ENCODE measurements at places on chromosomes 6 and 20. TPM values are rescaled to one million over a fixed set of nuclear protein-coding genes. Genes with fewer than 3 reads are reported as not detected.

- H3K27ac ChIP-seq = no peak overlapping the region
- no peaks in the 10 kb centered on the region for H3K27me3 ChIP-seq
- H3K4me1 ChIP-seq = peaks cover 7% of the 10 kb centered on the region
Measured at GRCh38 chr6:135499441-135500340, 2.2 kb upstream of the AHI1 start.

GRCh38 chr20:48605364-48606171, 222.2 kb downstream of the PREX1 start:
- DNase-seq = no peak
- H3K4me1 ChIP-seq = no peaks in the 10 kb centered on the region
- no peak overlapping the region for H3K27ac ChIP-seq
- peaks cover 82% of the 10 kb centered on the region for H3K27me3 ChIP-seq
- H3K36me3 ChIP-seq = no peaks in the 10 kb centered on the region

GRCh38 chr6:163308629-163309440, 105.7 kb upstream of the QKI start:
- DNase-seq = no peak
- no peak overlapping the region for H3K27ac ChIP-seq
- H3K4me1 ChIP-seq = peaks cover 6% of the 10 kb centered on the region

DNA sequence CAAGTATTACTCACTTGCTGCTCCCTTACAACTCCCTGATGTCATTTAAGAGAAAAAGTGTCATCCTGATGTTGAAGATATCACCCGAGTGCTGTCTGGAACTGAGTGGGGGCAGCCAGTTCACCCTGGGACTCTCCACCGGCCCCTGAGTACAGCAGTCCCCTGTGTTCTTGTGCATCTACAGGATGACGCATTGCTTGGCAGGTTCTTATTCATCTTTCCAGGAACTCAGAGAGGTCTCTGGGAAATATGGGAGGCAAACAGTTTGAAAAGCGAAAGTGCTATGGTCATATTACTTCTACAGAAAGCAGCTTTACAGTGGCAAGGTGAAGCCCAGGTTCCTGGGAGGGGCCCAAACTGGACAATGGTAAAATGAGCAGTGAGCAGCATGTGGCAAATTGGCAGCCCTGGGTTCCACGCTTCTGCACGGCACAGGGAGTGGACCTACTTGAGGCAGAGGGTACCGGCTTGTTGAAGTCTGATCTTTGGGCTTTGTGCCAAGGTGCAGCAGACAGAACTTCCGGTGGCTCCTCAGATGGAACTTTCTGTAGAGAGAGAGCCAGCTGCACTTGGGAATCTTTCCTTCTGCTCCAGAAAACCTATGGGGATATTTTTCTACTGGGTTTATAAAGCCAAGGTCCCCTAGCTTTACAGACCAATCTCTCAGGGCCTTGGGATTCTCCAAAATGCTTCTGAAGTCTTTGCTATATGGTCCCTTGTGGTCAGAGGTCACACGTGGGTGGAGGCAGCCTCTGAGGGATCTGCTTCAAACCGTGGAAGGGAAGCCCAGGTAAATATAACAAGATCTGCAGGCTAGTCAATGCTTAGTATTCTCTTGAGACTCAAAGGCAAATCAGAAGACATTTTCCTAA, 128.3 kb downstream of the MAP3K7 start:
- no peak overlapping the region for H3K27ac ChIP-seq
- no peaks in the 10 kb centered on the region for H3K36me3 ChIP-seq
- peak; percentile 57 for DNase-seq
- no peak overlapping the region for H3K4me3 ChIP-seq
- no peaks in the 10 kb centered on the region for H3K4me1 ChIP-seq

GRCh38 chr6:125944434-125944816, 12.1 kb upstream of the HINT3 start:
- peaks cover 72% of the 10 kb centered on the region for H3K4me1 ChIP-seq
- DNase-seq = peak; percentile 93
- H3K27me3 ChIP-seq = no peaks in the 10 kb centered on the region
- H3K36me3 ChIP-seq = no peaks in the 10 kb centered on the region
- H3K27ac ChIP-seq = peak overlapping the region; percentile 92
- no peak overlapping the region for H3K4me3 ChIP-seq

- peaks cover 26% of the 10 kb centered on the region for H3K4me1 ChIP-seq
- H3K4me3 ChIP-seq = peak overlapping the region; percentile 93
- peaks cover 29% of the 10 kb centered on the region for H3K36me3 ChIP-seq
- no peak for DNase-seq
- H3K27ac ChIP-seq = peak overlapping the region; percentile 74
Measured at GRCh38 chr20:25247518-25247955, 348 bp upstream of the PYGB start.

GRCh38 chr6:98308564-98308963, 525.8 kb upstream of the POU3F2 start:
- no peaks in the 10 kb centered on the region for H3K4me1 ChIP-seq
- no peak for DNase-seq
- H3K4me3 ChIP-seq = no peak overlapping the region
- no peak overlapping the region for H3K27ac ChIP-seq
- H3K36me3 ChIP-seq = no peaks in the 10 kb centered on the region

DNA sequence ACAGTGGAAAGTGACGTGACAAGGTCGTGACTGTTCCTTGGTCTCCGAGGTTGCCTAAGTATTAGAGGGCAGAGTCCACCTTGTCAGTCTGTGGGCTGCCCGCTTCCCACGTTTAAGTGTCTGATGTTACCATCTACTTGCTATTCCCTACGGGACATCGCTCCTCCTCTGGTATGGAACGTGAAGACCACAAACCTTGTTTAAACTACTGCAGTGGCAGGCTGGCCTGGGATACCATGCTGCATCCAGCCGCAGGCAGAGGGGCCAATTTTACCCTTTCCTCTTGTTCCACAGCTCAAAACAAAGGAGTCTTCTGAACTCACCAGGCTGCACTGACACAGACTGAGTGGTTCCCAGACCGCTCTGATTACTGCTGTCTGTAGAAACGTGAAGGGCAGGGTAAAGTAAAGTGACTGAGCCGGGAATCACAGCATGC, 275.9 kb downstream of the FOXC1 start:
- DNase-seq = no peak
- no peak overlapping the region for H3K27ac ChIP-seq
- peaks cover 5% of the 10 kb centered on the region for H3K4me1 ChIP-seq

GRCh38 chr20:49030954-49031619, 15.0 kb upstream of the CSE1L start:
- no peaks in the 10 kb centered on the region for H3K4me1 ChIP-seq
- peaks cover 85% of the 10 kb centered on the region for H3K36me3 ChIP-seq
- H3K4me3 ChIP-seq = no peak overlapping the region
- no peak overlapping the region for H3K27ac ChIP-seq

GRCh38 chr6:78845567-78845966, 21.8 kb upstream of the IRAK1BP1 start:
- no peaks in the 10 kb centered on the region for H3K36me3 ChIP-seq
- no peaks in the 10 kb centered on the region for H3K27me3 ChIP-seq
- H3K4me1 ChIP-seq = peaks cover 2% of the 10 kb centered on the region
- no peak overlapping the region for H3K4me3 ChIP-seq
- DNase-seq = no peak
- H3K27ac ChIP-seq = no peak overlapping the region

The ELOVL4 gene
- 6.2 TPM for total RNA-seq

The UBE2J1 gene
- total RNA-seq = 39.0 TPM

The ADAM33 gene
- total RNA-seq = not detected

The THBS2 gene
- 0.05 TPM for total RNA-seq

The MUC22 gene
- not detected for total RNA-seq

The ACSS1 gene
- total RNA-seq = 0.83 TPM

The HTR1E gene
- total RNA-seq = not detected

The TGIF2 gene
- total RNA-seq = 9.7 TPM

The SIRPD gene
- total RNA-seq = not detected

The BPIFA3 gene
- not detected for total RNA-seq

The BPIFB4 gene
- not detected for total RNA-seq

The EEF1A2 gene
- total RNA-seq = 9.9 TPM

The ARG1 gene
- not detected for total RNA-seq
